ENCODE measurements at places on chromosomes 12 and 14. TPM values are rescaled to one million over a fixed set of nuclear protein-coding genes. Genes with fewer than 3 reads are reported as not detected.
A peak's percentile ranks its signal among the peaks of the same experiment; 100 is the strongest.

The NTF3 gene
- total RNA-seq = 1.5 TPM

The TMEM119 gene
- total RNA-seq = 358 TPM

DNA sequence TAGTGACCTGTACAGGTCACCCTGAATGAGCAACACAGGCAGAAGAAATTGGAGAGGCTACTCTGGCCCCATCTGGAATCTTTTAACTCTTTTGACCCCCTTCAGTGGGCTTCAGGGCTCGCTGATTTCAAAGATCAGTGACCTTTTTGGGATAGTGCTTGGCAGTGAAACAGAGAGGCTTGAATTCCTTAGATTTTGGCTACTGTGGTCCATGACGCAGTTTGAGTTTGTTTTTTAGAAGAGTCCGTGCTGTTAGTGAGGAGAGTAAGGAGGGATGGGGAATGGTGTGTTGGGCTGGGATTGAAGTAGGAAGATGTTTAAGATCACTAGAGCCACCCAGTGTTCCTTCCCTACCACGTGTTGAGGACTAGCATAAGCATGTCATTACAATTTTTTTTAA, 16.5 kb downstream of the TMEM30B start:
- no peaks in the 10 kb centered on the region for H3K36me3 ChIP-seq
- no peak for DNase-seq
- H3K27me3 ChIP-seq = peaks cover 2% of the 10 kb centered on the region
- H3K4me3 ChIP-seq = no peak overlapping the region
- no peak overlapping the region for H3K27ac ChIP-seq

DNA sequence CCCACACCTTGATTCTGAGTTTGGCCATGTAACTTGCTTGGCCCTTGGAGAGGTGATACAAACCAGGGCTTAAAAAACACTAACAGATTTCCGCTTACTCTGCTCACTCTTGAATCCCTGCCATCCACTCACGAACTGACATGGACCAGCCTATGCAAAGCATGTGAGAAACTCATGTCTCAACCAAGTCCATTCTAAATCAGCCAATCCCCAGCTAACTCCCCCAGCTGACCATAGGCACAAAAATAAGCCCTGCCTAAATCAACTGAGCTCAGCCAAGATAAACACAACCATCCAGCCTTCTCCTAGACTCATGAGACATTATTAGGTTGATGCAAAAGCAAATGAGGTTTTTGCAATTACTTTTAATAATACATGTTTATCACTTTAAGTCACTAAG, 353.9 kb upstream of the TBX3 start:
- no peaks in the 10 kb centered on the region for H3K4me1 ChIP-seq
- no peaks in the 10 kb centered on the region for H3K36me3 ChIP-seq

DNA sequence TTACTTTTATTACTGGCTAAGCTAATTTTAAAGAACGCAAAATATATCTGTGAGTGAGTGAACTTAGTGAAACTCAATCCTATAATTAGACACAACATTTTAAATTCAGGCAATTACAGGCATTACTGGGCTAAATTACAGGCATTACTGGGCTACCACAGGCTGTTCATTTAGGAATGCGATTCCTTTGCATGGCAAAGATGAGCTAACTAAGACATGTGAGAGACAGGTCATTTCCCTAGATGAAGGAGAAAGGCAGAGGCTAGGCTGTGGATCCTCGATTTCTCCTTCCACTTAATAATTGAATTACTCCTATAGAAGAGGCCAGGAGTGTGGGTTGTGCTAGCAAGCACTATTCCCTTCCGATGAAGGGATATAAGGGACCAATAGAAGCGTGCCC, 429.4 kb upstream of the LMO3 start:
- H3K4me1 ChIP-seq = no peaks in the 10 kb centered on the region
- no peaks in the 10 kb centered on the region for H3K36me3 ChIP-seq
- no peak overlapping the region for H3K4me3 ChIP-seq
- H3K27ac ChIP-seq = no peak overlapping the region
- H3K27me3 ChIP-seq = no peaks in the 10 kb centered on the region

GRCh38 chr12:126708492-126708896, 1558.5 kb upstream of the TMEM132C start:
- H3K4me3 ChIP-seq = no peak overlapping the region
- H3K27ac ChIP-seq = no peak overlapping the region
- DNase-seq = peak; percentile 76
- H3K36me3 ChIP-seq = no peaks in the 10 kb centered on the region
- no peaks in the 10 kb centered on the region for H3K27me3 ChIP-seq

DNA sequence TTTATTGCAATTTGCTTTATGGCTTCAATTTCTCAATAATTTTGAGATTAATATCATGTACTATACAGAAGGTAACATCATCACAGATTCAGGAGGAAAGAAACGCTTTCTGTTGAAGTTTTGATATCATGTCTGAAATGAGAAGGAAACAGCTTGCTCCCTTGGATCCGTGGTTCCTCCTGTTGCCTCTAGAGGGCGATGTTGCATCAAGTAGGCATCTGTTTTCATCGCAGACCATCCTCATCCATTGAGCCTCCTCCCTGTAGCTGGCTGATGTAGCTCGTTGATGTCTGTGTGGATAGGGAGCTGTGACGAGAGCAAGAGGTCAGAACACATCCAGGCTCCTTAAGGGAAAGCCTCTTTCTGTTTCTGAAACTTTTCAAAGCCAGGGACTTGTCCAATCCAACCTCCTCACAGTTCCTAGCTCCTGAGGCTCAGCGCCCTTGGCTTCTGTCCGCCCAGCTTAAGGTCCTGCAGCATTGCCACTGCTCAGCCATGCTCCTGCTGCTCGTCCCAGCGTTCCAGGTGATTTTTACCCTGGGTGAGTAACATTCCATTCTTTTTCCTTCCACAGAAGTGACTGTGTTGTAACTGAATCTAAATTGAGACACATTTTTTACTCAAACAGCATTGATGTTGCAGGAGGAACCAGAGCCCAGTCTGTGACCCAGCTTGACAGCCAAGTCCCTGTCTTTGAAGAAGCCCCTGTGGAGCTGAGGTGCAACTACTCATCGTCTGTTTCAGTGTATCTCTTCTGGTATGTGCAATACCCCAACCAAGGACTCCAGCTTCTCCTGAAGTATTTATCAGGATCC, 304.8 kb upstream of the OR4E1 start:
- H3K36me3 ChIP-seq = no peaks in the 10 kb centered on the region
- peak; percentile 12 for DNase-seq
- no peaks in the 10 kb centered on the region for H3K27me3 ChIP-seq
- H3K4me1 ChIP-seq = no peaks in the 10 kb centered on the region
- no peak overlapping the region for H3K27ac ChIP-seq

- no peak overlapping the region for H3K27ac ChIP-seq
- no peak for DNase-seq
- no peaks in the 10 kb centered on the region for H3K36me3 ChIP-seq
- no peak overlapping the region for H3K4me3 ChIP-seq
Observed at GRCh38 chr12:115574826-115575225, 702.7 kb downstream of the MED13L start.
